ENCODE measurements at places on chromosomes 2 and 18.

DNA sequence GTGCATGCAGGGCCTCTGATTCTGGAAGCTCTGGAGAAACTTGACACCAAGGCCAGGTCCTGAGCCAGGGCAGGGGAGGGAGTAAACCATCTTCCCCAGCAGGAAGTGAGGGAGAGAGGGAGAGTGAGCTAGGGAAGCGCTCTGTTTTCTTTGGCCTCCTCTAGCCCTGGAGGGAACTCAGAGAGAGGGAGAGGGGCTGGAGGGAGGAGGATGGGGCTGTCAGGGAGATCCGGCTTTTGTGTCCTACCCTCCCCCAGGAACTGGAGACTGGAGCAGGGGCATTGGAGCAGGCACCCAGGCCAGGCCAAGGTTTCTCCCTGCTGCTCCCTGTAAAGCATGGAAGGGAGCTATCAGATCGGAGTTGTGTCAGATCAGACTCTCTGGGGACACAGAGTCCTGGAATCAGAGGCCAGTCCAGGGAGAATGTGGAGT, 22.7 kb upstream of the PKDCC start:
- no peak for DNase-seq

GRCh38 chr18:79856119-79857007, 58.6 kb downstream of the KCNG2 start:
- no peak for DNase-seq

DNA sequence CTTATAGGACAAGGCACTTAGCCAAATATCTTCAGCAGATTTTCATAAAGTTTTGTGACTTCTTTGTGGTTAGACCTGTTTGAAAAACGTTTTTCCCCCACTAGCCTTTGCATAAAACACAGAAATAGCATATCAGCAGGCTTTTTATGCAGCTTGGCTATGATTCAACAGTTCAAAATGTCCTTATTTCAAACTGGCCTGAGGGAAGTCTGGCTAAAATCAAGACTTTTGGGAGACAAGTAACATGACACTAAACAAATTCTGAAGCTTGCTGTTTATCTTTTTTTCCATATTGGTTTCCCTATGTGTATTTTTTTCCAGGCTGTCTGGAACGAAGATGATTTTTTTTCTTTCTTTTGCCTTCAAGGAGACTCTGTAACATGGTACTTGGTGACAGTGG, 95.1 kb upstream of the L3MBTL4 start:
- DNase-seq = no peak

DNA sequence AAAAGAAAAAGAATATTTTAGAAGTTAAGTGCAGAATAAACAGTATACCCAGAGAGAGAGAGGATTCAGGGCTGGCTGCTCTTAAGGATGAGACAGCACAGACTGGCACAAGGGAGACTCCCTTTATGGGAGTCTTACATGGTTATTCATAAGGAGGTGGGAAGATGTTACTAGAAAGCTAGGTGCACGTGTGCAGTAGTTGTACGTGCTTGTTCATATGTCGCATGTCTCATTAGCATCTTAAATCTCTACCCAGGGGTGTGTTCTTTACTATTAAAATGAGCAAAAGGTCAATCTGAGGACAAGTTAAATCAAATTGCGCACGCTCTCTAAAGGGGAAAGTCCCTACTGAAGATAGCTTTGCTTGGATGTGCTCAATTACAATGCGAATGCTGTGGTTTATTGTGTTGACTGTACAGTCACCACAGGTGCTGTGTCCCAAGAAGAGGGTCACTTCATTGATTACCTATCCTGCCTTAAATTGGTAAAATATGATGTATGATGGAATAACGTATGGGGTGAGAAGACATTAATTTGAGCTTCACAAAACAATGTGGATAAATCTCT, 368.0 kb upstream of the SPHKAP start:
- DNase-seq = no peak

DNA sequence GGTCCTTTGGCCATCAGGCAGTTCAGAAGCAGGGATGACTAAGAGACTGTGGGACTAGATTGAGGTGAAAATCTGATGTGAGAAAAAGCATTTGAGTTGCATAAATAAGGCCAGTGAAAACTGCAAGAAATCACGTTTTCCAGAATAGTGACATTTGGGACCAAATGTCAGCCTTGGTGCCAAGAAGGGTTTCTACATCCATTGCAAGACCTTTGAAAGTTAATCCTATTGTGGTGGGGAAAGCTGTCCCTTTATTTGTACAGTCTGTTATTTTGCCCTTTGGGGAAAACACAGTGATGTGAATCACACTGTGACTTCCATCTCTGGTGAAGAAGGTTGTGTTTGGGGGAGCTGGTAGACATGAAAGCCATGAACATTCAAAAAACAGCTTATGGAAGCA, 153.5 kb upstream of the SIX2 start:
- no peak for DNase-seq

DNA sequence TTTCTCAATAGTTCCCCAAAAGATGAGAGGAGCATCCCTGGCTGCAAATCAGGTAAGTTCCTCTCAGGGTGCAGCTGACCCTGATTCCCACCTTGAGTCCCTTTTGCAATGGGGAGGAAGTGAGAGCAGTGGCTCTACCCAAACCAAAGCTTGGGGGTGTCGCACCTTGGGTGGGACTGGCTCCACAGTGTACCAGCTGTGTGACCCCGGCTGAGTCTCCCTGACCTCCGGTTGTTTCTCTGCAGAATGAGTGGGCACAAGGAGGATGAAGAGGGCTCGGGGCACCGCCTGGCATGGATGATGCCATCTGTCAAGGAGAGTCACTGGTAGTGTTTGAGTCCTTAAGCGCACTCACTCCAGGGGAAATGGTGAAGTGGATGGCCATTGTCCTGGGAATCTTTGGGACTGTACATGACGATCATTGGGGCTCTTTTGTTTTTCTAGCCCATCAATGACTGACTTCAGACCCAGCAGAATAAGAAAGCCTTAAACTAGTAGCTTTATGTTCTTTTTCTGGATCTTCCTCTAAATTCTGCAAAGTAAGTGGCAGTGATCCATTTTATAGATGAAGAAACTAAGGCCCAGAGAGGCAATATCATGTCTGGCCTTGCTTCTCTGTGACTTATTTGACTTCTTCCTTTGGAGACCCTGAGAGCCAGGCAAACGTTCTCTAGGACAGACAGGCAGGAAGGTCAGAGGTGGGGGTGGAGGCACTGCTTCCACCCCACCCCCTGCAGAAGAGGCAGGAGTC, 106.3 kb upstream of the ST3GAL5 start:
- DNase-seq = no peak

GRCh38 chr2:30072250-30072842, 74.5 kb upstream of the YPEL5 start:
- DNase-seq = peak; percentile 89

GRCh38 chr2:60311524-60311923, 241.9 kb downstream of the BCL11A start:
- DNase-seq = no peak

DNA sequence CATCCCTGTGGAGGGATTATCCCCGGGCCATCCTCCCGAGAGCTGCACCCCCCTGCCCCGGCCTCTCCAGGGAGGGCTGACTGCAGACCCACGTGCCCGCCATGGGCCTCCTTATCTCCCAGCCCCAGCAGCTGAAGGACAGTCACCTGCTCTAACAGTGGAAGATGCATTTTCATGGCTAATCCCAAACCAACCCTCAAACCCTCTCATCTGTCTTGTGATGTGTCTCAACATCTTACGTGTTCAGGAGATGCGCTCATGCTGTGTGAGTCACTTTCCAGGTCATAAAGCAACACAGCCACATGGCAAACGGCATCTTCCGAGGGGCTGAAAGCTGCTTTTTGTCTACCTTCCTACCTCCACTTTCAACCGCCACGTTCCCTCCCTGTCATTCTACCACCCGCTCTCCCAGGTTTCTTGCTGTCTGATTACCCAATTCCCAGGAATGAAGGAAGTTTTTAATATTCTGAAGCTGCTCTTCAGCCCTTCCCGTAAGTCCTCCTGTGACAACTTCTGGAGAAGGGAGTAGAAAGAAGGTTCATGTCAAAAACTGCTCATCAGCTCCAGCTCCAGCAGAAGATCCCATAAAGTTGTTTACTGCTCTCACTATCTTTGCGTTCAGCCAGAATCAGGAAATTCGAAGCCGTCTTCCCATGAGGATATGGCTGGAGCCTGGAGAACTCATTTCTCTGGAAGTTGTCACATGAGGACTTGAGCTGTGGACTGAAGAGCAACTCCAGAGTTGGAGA, 54.5 kb downstream of the MBP start:
- no peak for DNase-seq

- DNase-seq = peak; percentile 28
Observed at GRCh38 chr2:197985029-197985638, 180.7 kb downstream of the PLCL1 start.
